ENCODE measurements at places on chromosomes 5 and 9.

DNA sequence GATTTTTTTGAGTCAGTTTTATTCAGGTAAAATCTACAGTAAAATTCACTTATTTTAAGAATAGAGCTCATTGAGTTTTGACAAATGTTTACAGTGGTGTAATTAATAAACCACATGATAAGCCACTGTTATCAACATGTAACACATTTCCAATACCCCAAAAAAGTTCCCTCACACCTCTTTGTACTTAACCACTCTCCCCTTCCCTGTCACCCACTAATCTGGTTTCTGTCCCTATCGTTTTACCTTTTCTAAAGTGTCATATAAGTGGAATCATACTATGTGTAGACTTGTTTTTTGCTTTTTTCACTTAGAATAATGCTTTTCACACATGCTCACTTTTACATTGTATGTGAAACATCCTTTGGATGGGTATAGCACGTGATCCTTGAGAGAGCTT is 127.2 kb downstream of the KDM4C start:
- no peak for DNase-seq

DNA sequence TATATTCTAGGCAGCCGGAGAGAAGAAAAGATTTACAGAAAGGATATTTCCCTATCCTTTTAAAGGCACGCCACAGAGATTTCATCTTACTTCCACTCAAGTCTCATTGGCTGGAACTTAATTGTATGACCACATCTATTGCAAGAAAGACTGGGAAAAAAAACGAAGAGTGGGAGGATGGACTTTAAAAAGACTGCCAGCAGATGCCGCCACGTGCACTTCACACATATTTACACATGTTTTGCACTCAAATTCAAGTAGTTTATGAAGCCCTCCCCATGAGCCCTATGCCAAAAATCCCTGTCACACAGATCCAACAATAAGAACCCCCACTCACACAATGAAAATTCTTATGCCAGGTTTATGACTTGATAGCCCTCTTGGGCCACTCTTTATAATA is 138.5 kb upstream of the TYRP1 start:
- no peak for DNase-seq

- DNase-seq: no peak
Measured at GRCh38 chr5:155728146-155728856, 598.7 kb upstream of the SGCD start.

- DNase-seq: no peak
Measured at GRCh38 chr5:72518001-72518683, 10.9 kb upstream of the ZNF366 start.

DNA sequence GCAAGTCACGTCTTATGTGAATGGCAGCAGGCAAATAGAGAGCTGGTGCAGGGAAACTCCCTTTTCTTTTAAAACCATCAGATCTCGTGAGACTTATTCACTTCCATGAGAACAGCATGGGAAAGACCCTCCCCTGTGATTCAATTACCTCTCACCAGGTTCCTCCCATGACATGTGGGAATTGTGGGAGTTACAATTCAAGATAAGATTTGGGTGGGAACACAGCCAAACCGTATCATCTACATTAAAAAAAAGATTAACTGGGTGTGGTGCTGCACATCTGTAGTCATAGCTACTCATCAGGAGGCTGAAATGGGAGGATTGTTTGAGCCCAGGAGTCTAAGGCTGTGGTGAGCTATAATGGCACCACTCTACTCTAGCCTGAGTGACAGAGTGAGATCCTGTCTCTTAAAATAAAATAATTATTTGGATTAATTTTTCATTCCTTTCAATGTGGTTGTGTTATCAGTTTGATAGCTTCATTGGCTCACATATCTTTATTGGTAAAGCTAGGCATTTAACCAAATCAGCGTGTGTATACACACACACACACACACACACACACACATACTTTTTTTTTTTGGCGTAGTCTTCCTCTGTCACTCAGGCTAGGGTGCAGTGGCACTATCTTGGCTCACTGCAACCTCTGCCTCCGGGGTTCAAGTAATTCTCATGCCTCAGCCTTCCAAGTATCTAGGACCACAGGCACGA is 21.8 kb downstream of the DENND4C start:
- no peak for DNase-seq

DNA sequence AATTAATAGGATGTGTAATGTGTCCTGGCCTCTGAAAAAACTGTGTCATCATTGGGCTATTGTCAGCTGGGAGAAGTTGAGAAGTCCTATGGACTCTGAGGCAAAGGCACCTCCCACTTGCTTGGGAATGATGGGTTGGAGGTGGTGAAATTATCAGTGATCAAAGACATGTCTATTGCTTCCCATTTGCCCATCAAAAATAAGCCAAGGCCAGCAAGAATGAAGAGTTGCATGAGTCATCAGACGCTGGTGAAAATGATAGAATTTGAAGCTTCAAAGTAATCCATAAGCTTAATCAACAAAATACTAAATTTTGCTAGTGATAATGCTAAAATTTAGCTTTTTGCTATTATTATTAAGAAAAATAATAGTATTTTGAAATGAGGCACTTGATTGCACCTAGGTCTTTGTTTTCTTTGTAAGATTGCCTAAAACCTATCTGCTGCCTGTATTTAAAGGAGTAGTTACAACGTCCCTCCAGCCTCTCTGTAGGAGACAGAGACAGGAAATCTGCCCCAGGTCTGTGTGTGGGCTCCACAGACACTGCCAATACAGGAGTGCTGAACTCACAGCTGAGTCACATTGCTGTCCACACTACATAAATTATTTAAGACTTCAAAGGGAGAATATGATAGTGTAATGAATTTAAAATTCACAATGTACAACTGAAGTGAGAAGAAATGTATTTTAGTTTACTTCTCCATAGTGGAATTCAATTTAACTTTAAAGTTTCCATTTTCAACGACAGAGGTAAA is 48.4 kb upstream of the APC start:
- no peak for DNase-seq

All from activated CD4-positive, alpha-beta T cell treated with anti-CD3 and anti-CD28 coated beads for 48 hours (primary cell).